ENCODE measurements at places on chromosomes 16 and 17.

- DNase-seq, result no peak
Observed at GRCh38 chr17:35912339-35912912, 18.1 kb downstream of the RDM1 start.

DNA sequence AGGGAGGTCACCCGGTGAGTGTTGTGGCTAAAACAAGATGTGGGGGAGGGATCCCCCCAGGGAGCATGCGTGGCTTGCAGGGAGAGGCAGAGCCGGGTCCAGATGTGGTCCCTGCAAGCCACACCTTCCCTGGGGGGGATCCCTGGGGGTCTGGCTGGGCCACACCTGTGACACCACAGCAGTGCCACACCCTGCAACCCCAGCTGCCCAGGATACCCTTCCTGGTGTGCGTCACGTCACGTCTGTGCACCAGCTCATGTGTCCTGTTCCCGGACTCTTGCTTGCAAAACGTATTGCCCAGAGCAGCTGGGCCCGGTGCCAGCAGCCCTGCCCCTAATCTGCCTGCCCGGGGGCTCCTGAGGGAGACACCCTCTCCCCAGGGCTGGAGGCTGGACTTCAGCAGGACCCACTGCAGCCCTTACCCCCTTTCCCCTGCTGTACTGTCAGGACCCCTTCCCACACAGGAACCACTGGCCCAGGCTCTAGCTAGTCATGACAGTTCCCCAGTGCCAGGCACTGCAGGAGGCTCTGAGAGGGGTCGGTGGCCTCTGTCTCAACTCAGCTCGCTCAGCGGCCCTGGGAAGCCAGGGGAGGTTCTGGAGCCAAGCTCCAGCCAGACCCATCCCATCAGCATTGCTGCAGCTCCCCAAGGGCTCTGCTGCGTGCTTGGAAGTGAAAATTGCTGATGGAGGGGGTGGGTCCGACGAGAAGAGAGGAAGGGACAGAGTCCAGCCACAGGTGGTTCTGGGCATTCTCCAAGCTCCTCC, 25.8 kb upstream of the ACSF3 start:
- no peak for DNase-seq

- DNase-seq, result no peak
Observed at GRCh38 chr16:1918351-1919326, at the start of gene HS3ST6. TSS of gene HS3ST6 (minus strand) at chr16:1918415. CDS start at chr16:1918323, 92 bp downstream.

GRCh38 chr17:50194934-50195865, 6.2 kb downstream of the COL1A1 start:
- DNase-seq, result no peak

DNA sequence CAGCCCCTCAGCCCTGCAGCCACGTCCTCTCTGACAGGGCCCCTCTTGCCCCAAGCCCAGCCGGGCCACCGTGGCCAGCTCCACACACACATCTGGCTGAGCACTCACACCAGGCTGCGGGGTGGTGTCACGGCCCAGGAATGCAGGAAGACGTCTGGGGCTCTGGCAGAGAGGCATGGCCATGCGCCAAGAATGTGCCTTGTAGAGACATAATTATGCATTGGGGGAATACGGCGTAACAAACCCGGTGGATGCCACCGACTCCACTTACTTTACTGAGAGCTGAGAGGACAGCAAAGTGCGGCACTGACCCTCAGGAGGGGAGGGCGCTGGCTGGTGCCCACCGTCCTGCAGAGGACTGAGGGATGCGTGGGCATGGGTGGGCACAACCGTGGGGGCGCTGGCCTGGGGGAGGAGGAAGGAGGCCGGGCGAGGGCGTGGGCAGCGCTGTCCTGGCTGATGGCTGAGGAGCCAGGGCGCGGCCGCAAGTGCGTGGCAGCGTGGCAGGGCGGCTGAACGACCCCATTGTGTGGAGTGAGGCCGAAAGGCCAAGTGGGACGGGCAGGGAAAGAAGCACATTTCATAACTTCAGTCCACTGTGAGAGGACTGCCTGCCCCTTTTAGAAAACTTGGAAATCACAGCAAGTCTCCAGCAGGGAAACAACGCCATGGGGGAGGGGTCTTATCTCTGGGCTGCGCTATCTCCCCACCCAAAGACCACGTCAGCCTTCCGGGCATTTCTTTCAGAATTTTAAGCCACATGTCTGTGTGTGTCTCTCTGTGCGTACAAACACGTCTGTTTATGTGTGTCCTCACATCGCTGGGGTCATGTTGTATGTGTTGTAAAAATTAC, 30.6 kb downstream of the METRNL start:
- DNase-seq, result no peak

DNA sequence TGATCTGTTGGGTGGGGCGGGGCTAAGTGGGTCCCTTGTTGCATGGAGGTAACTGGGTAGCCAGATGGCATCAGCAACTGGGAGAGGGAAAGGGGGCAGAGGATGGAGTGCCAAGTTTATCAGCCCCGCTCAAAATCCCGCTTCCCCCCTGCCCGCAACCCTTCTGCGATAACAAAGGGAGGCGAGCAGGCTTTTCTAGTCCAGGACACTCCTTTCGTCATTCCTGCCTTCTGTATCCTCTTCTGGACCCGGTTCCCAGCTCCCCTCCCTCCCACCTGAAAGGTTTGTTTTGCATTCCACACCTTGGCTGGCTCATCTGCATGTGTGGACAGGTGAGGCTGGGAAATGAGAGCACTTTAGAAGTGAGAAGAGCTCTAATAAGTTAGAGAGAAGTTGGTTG, 53.3 kb downstream of the HLF start:
- no peak for DNase-seq

GRCh38 chr17:3927628-3928340, 11.5 kb upstream of the P2RX1 start:
- DNase-seq, result no peak

DNA sequence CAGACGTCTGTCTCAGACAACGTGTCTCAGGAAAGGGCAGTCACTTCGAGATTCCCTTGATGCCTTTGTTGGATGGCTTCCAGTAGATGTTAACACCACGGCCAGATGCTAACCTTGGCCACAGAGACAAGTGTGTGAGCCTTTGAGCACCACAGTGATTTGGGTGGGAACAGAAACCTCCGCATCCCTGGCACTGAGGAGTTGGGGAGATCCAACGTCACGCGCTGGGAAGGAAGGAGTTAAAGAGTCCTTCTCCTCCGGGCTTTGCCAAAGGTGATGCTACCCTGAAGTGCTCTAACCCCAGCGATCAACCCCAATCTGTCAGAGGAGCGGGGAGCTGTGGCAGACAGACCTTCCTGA, 3.0 kb upstream of the ABR start:
- DNase-seq, result no peak

GRCh38 chr16:11151885-11152629, 103.9 kb downstream of the SOCS1 start:
- no peak for DNase-seq

GRCh38 chr16:29310852-29311314, 95.6 kb downstream of the NPIPB11 start:
- no peak for DNase-seq

DNA sequence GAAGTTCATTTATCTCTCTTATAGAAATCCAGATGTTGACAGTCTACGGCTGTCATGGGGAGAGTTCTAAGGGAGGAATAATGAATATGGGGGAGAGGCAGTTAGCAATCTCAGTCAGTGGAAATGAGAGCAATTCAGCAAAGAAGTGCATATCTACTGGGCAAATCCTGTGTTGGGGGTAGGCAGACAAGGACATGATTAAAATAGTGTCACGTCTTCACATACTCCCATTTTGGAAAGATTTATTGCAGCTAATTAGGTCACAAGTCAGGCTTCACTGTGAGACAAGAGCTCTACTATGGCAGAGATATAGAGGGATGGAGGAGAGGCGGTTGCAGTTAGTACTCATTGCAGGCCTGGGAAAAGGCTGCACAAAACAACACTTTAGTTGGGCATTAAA, 29.8 kb downstream of the LRRC36 start:
- no peak for DNase-seq

- peak; percentile 64 for DNase-seq
Observed at GRCh38 chr17:7323731-7324437, 5.3 kb downstream of the NEURL4 start.

GRCh38 chr17:72434991-72435618, 314.3 kb downstream of the SOX9 start:
- no peak for DNase-seq

DNA sequence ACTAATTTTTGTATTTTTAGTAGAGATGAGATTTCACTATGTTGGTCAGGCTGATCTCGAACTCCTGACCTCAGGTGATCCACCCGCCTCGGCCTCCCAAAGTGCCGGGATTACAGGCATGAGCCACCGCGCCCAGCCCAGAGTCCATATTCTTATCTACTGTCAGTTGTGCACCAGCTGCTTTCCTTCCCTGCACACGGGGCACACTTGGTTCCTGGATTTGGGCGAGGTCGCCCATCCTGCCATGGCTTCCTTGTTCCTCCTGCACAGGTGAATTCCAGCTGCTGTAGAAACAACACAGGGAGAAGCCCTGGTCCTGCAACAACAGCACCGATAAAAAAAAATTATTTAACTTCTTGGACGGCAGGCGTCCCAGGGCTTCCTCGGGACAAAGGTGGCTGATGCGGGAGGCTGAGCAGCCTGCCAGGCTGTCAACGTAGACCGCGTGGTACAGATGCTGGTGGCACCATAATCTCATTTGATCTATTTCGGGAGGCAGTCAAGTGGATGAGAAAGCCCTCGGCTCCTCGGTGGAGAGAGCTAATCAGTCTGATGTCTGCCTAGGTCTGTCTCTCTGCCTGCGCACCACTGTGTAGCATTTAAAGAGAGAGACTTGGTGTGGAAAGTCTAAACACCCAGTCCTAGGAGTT, 19.1 kb downstream of the RGS9 start:
- DNase-seq, result no peak

- no peak for DNase-seq
Observed at GRCh38 chr16:59432896-59433295, 698.8 kb upstream of the GOT2 start.

- DNase-seq, result no peak
Observed at GRCh38 chr17:38434178-38434665, 6.0 kb downstream of the ARHGAP23 start.

GRCh38 chr17:7173687-7174602, 5.2 kb downstream of the ASGR1 start:
- DNase-seq, result peak; percentile 58

DNA sequence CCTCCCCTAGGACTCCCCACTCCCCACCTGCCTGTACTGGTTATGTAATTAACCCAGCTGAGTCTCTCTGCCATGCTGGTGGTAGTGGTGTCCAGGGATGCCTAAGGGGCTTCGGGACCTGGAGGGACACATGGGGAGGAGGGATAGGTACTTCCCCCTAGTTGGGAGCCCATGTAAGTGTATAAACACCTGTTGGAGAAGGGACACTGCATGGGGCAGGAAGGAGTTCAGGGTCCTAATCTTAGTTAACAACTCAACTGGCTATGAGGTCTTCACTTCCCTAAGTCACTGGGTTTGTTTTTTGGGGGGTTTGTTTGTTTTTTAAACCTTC, 1.3 kb downstream of the RASL10B start:
- no peak for DNase-seq

- no peak for DNase-seq
Observed at GRCh38 chr17:82789806-82790205, 37.9 kb downstream of the TBCD start.

GRCh38 chr16:79362300-79362970, 238.1 kb downstream of the MAF start:
- no peak for DNase-seq

DNA sequence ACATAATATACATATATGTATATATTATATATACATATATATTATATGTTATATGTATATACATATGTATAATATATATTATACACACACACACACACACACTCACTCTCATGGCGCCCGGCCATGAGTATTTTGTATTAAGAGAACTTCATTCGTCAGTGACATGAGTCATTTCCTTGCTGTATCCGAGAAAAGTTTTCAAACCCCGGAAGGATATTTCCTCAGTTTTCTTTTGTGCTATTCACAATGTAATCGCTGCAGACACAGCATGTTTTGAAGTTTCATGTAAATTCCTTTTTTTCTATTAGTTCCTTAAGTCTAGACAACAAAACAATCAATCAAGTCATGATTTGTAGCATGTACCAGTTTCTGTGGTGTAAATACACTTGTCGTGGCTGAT, 33.3 kb downstream of the OR1D5 start:
- DNase-seq, result no peak

GRCh38 chr17:58913552-58913951, 157.9 kb downstream of the PPM1E start:
- no peak for DNase-seq

DNA sequence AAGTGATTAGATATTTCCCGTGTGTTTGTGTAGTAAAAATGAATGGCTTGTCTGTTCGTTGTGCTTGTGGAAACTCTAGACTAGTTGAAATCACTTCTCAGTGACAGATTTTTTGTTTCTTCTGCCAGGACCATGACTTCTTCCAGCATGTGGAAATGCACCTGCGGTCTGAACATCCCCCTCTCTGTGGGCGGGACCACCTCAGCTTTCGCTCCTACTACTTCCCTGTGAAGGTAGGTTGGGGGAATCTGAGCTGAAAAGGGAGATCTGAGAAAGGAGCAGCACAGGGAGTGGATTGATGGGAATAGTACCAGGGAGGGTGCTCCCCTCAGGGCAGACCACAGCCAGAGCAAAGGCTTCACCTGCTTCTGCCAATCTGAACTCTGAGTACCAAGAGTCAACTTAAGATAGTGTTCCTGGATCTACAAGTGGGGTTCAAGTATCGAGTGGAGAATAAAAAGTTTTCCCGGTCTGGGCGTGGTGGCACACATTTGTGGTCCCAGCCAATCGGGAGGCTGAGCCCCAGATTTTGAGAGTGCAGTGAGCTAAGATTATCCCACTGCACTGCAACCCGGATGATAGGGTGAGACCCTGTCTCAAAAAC, 47.5 kb downstream of the SF3B3 start:
- no peak for DNase-seq

DNA sequence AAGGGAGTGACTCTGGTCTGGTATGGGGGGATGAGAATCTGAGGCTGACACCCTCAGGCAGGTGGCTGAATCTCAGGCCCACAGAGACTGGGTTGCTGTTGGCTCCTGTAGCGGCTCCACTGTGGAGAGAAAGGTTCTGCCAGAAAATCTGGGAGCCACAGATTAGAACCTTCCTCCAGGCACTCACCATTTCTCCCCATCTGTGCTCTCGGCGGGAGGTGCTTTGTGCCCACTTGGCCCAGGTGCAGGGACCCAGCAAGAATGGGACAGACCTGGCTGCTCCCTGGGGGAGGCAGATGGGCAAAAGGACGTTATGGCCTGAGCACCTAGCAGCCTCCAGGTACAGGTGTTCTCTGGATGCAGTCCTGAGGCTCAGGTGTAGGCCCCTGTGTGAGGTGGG, 20.1 kb downstream of the RAB11FIP3 start:
- DNase-seq, result no peak

DNA sequence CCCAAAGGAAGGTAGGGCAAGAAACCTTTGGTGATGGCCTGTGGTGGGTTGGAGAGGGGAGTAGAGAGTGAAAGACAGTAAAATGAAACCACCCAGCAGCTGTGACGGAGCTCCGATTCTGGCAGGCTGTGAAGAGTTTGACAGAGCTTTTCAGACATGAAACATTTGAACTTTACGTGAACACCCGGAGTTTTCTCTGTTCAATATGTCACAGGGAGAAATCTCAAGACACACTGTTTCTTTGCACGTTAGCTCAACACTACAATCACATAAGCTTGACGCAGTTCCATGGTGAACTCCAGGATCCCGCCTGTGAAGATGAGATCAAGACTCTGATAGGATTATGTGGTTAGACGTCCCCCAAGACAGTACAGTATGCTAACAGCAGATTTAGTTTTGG, 79.6 kb upstream of the CDH11 start:
- DNase-seq, result no peak

GRCh38 chr16:2205967-2206313, 686 bp downstream of the MLST8 start:
- no peak for DNase-seq

Measured in activated naive CD4-positive, alpha-beta T cell treated with anti-CD3 and anti-CD28 coated beads, Interleukin-2, amount 50 U/mL, for 16 hours (primary cell).